ENCODE measurements at places on chromosomes 4 and X. TPM values are rescaled to one million over a fixed set of nuclear protein-coding genes. Genes with fewer than 3 reads are reported as not detected.

The PLAC8 gene
- polyA plus RNA-seq, result 2.7 TPM

The HPGDS gene
- polyA plus RNA-seq, result 2.1 TPM

The SPARCL1 gene
- 25.5 TPM for polyA plus RNA-seq

The SMIM43 gene
- 0.57 TPM for polyA plus RNA-seq

The FGF13 gene
- polyA plus RNA-seq, result 27.1 TPM

The C1QTNF7 gene
- 28.1 TPM for polyA plus RNA-seq

- DNase-seq, result no peak
These were observed 11.7 kb downstream of the GPM6B start for GRCh38 chrX:13805241-13805640.

DNA sequence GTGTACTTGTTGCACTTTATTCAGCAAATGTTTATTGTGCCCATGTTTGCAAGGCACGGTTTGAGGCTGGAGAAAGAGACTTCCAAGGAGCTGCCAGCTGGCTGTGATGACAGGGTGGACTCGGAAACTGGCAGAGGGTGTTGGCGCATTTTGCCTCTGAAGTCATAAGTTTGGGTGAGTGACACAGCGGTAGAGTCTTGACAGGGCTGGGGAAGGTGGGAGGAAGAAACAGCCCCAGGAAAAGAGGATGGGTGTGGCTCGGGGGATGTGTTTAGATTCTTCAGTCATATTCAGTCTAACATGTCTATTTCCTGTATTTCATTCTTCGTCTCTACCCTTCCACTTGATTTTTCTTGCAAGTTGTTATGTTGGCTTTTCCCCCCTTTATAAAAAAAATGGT is 77.0 kb upstream of the STOX2 start:
- no peak for DNase-seq

GRCh38 chr4:139144911-139145551 is 32.0 kb downstream of the ELF2 start:
- no peak for DNase-seq

- peak; percentile 27 for DNase-seq
These were observed 62.5 kb upstream of the GPR174 start for GRCh38 chrX:79081895-79082512.

- DNase-seq, result no peak
These were observed 21.5 kb downstream of the RWDD4 start for GRCh38 chr4:183637461-183637860.

- no peak for DNase-seq
These were observed 1.9 kb upstream of the DRP2 start for GRCh38 chrX:101217689-101218088.

GRCh38 chrX:46279925-46280313 is 265.3 kb downstream of the ZNF674 start:
- DNase-seq, result no peak

DNA sequence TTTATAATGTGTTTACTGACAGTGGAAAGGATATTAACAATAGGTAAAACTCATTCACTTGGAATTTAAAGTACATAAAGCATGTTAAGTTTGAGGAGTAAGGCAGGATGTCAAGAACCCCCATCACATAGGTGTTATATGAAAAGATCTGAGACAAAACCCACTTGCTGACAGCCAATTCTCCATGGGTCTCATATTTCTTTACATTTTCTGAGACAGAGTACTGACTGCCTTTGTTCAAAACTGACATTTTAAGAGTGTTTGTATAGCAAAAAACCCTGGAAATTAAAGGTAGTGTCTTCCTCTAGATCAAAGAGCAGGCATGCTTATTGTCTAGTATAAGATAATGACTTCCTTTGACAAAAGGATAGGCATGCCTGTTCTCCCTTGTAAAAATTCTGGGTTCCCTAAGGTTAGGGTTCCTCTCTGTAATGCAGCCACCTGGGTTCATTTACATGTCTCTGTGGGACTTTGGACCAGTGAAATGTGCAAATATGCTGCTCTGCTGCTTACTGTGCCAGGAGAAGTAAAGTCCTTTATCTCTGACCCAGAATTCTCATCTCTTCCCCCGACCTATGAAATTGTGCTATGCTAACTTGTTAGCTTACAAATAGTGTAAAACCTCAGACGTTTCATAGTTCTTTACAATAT is 123.6 kb downstream of the PCDH18 start:
- no peak for DNase-seq

GRCh38 chrX:114049063-114049462 is 534.8 kb upstream of the HTR2C start:
- DNase-seq, result no peak

Data from right renal cortex interstitium (tissue), 3 donors.